ENCODE measurements at places on chromosomes 6 and 20.
A peak's percentile ranks its signal among the peaks of the same experiment; 100 is the strongest.

GRCh38 chr20:50216543-50217206 is 26.0 kb downstream of the CEBPB start:
- peak overlapping the region; percentile 65 for H3K27ac ChIP-seq
- H3K4me3 ChIP-seq: peak overlapping the region; percentile 31
- peaks cover 73% of the 10 kb centered on the region for H3K4me1 ChIP-seq
- no peak for DNase-seq
- peaks cover 3% of the 10 kb centered on the region for H3K36me3 ChIP-seq

DNA sequence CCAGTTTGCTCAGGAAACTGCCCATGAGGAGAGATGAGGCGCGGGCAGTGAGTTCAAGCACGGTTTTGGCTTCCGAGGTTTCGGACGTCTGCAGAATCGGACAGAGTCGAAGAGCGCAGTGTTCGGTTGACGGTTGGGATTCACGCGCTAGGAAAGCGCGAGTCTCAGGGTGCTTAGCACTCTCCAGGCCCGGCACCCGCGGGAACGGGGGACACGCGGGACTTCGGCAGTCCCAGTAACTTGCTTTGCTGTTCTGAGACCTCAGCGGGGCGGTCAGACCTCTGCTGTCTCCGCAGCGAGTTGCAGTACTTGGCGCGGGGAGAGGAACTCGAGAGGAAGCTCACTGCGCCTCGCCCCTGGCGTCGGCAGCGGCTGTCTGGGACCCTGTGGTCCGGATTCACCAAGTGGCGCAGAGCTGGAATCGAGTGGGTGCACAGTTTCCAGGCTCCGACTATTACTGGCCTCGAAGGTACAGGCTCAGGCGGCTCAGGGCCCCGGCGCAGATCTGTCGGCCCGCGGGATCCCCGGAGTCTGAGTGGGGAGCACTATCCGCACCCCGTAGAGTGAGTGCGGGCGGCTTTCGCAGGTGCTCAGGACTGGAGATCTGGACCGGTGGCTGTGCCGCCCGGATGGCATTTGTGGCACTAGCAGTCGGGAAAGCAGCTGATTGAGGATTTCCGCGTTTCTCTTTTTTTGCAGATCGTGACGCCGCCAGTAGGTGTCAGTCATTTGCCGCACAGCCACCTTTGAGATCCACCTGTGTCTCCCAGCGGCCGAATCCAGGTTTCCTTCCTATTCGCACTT is at the start of gene POM121L2:
TSS of gene POM121L2 (minus strand) at position 128 of the 804 bp plus-strand sequence. CDS start at position 25, 103 bp downstream.
- H3K4me1 ChIP-seq: no peaks in the 10 kb centered on the region
- peaks cover 9% of the 10 kb centered on the region for H3K36me3 ChIP-seq
- H3K27me3 ChIP-seq: no peaks in the 10 kb centered on the region

- peaks cover 83% of the 10 kb centered on the region for H3K36me3 ChIP-seq
- no peak overlapping the region for H3K27ac ChIP-seq
- no peaks in the 10 kb centered on the region for H3K27me3 ChIP-seq
- H3K4me1 ChIP-seq: no peaks in the 10 kb centered on the region
Measured at GRCh38 chr20:62908971-62909791, 17.1 kb downstream of the DIDO1 start.

DNA sequence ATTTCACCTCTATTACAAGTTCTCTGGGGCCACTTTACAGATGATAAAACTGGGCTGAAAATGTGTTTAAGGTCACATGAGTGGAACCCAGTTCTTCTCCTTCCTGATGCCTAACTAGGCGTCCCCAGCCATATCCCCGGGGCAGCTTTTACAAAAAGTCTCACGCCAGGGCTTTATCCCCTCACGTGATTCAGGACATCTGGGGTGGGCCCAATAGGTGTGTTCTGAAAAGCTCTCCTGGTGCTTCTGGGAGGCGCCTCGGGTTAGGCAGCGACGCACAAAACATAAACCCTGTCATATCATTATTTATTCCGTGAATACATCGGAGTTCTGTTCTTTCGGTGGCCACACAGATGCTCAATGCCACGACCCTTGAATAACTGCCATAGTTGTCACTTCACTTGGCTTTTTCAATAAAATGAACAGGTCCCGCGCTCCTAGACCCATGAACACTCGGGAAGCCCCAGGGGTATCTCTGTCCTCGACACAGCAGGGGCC is 32.1 kb downstream of the SF3B5 start:
- H3K4me1 ChIP-seq: peaks cover 8% of the 10 kb centered on the region
- peaks cover 16% of the 10 kb centered on the region for H3K27me3 ChIP-seq
- H3K36me3 ChIP-seq: peaks cover 15% of the 10 kb centered on the region
- H3K27ac ChIP-seq: no peak overlapping the region
- DNase-seq: no peak
- peak overlapping the region; percentile 82 for H3K4me3 ChIP-seq

GRCh38 chr6:30329331-30329730 is 2.6 kb downstream of the TRIM39 start:
- no peak overlapping the region for H3K4me3 ChIP-seq
- peaks cover 35% of the 10 kb centered on the region for H3K4me1 ChIP-seq
- no peaks in the 10 kb centered on the region for H3K27me3 ChIP-seq
- DNase-seq: no peak
- H3K27ac ChIP-seq: peak overlapping the region; percentile 2

- H3K27me3 ChIP-seq: no peaks in the 10 kb centered on the region
- DNase-seq: no peak
- no peak overlapping the region for H3K4me3 ChIP-seq
- no peaks in the 10 kb centered on the region for H3K36me3 ChIP-seq
- no peaks in the 10 kb centered on the region for H3K4me1 ChIP-seq
- H3K27ac ChIP-seq: no peak overlapping the region
Measured at GRCh38 chr6:2203264-2203663, 42.1 kb downstream of the GMDS start.

DNA sequence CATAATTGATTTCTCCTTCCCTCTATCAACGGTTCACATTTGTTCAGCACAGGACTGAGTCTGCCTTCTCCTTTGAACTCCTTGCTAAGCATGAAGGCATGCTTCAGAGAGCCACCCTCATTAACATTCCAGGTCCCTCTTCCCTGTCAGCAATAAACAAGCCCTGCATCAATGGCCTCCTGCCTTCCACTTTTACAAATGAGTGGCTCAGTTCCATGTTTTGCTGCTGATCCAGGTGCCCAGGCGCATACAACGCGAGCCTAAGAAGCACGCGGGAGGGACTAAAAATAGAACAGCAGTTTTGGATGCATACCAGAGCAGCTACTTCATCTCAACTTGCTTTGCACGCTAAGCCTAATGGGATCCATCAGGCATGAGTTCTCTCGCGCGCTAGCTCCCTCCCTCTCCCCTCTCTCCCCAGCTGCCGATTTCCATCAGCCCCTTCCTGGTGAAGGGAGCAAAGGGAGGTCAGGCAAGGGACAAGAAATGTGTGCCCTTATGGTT is 53.4 kb downstream of the TRAF3IP2 start:
- peak overlapping the region; percentile 59 for H3K4me3 ChIP-seq
- peaks cover 25% of the 10 kb centered on the region for H3K36me3 ChIP-seq
- DNase-seq: peak; percentile 58
- H3K27ac ChIP-seq: peak overlapping the region; percentile 91
- peaks cover 31% of the 10 kb centered on the region for H3K4me1 ChIP-seq
- no peaks in the 10 kb centered on the region for H3K27me3 ChIP-seq

GRCh38 chr6:138963531-138963930 is 24.5 kb downstream of the REPS1 start:
- no peaks in the 10 kb centered on the region for H3K4me1 ChIP-seq
- H3K27ac ChIP-seq: no peak overlapping the region
- no peak for DNase-seq
- H3K36me3 ChIP-seq: no peaks in the 10 kb centered on the region
- no peak overlapping the region for H3K4me3 ChIP-seq

DNA sequence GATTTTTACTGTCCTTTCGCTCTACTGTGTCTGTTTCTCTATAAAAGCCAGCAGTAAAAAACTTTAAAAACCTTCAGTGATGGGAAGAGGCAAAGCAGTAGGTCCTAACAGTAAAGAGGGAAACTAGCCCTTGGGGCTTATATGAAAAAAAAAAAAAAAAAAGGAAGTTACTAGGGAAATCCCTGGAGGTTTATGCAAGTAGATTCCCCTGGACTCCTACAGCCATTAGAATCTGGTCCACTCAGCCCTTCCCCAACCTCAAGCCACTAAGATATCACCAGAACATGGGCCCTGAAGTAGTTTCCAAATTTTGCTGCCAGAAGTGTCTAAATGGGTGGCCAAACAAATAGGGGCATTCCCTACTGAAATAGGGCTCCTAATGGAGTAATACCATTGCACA is 70.5 kb upstream of the HINT3 start:
- no peak overlapping the region for H3K4me3 ChIP-seq
- H3K27me3 ChIP-seq: no peaks in the 10 kb centered on the region
- no peaks in the 10 kb centered on the region for H3K36me3 ChIP-seq
- no peak overlapping the region for H3K27ac ChIP-seq
- no peak for DNase-seq

DNA sequence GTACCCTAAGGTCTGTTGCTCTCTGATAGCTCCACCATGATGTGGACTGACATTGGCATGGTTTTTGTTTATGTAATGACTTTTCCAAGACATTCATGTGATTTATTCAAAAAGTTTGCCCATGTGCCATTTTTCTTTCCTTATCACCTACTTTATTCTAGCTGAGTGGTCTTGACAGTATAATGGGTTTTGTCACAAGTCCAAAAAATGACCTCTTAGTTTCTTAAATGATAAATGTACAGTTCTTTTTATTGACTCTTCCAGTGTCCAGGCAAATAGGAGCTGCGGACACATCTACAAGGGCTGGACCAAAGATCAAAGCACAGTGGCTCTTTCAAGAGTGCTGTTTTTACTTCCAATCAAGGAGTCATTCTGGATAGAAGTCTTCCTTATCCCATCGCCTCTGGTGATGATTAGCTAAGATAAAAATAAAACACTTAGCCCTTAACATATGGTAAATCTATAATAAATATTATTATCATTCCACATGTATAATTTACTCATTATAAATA is 141.4 kb downstream of the MMUT start:
- no peak overlapping the region for H3K27ac ChIP-seq
- H3K4me3 ChIP-seq: no peak overlapping the region
- H3K4me1 ChIP-seq: peaks cover 18% of the 10 kb centered on the region
- no peaks in the 10 kb centered on the region for H3K36me3 ChIP-seq

DNA sequence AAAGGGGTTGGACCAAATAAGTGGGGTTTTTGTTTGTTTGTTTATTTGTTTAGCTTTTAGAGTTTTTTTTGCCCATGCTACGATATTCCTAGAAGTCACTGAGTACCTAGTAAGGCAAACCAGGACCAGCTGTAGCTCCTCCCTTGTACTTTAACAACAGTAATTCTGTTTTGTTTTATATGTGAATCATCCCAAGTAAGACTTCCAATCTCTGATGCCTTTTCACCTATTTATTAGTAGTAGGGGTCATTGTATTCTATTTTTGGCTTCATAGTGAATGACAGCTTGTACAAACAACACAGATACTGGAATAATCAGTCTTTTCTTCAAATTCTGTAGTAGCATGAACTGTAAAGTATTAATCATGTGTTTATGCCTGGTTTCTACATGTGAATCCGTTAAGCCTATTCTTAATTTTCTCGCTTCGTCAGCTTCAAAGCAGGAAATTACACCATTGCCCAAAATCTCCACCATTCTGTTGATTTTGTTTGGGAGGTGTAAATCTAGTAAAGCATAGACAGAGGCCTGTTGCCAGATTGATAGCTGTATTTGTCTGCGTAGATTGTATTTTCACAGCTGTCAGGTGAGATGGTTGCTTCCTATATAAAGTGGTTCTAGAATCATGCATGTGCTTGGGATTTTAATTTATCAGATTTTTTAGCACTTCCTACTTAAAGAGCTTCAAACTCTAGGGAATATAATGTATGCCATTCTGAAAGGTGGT is 151.5 kb upstream of the FLRT3 start:
- no peak for DNase-seq
- no peaks in the 10 kb centered on the region for H3K27me3 ChIP-seq
- no peak overlapping the region for H3K4me3 ChIP-seq
- no peak overlapping the region for H3K27ac ChIP-seq
- H3K4me1 ChIP-seq: peaks cover 18% of the 10 kb centered on the region

GRCh38 chr20:51315390-51315789 is 227.1 kb downstream of the NFATC2 start:
- H3K36me3 ChIP-seq: no peaks in the 10 kb centered on the region
- no peak overlapping the region for H3K4me3 ChIP-seq
- peaks cover 18% of the 10 kb centered on the region for H3K4me1 ChIP-seq
- no peak for DNase-seq
- H3K27ac ChIP-seq: no peak overlapping the region

DNA sequence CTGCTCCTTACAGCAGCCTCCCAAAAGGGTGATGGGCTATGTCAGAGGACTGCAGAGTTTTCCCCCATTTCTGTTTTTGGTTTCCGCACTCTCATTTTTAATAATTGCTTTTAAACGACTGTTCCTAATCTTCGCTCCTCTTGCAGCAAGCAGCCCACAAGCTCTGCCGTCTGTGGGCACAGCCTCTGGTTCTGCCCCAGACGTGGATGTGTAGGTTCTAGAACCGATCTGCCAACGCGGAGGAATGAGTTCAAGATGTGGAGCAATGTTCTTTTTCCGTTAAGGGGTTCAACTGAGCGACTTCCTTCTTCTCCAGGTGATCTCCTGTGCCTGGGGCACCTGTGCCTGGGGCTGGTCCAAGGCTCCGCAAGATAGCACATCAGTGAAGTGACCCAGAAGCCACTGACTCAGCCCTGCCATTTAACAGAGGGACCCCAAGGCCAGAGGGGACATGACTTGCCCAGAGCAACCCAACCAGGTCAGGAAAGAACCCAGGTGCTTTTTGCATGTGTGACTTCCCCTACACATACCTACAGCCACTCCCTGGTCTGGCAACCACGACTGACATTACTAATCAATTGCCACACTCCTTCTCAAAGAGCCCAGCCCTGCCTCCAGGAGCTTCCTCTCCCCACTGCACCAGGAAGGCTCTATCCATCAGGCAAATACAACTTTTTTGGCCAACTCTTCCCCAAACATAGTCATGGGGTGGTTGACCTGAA is 22.7 kb downstream of the PMEPA1 start:
- peak overlapping the region; percentile 97 for H3K27ac ChIP-seq
- H3K4me1 ChIP-seq: peaks cover 98% of the 10 kb centered on the region
- peak overlapping the region; percentile 88 for H3K4me3 ChIP-seq
- H3K36me3 ChIP-seq: peaks cover 100% of the 10 kb centered on the region
- no peaks in the 10 kb centered on the region for H3K27me3 ChIP-seq
